ENCODE measurements at places on chromosomes 3 and 15.

DNA sequence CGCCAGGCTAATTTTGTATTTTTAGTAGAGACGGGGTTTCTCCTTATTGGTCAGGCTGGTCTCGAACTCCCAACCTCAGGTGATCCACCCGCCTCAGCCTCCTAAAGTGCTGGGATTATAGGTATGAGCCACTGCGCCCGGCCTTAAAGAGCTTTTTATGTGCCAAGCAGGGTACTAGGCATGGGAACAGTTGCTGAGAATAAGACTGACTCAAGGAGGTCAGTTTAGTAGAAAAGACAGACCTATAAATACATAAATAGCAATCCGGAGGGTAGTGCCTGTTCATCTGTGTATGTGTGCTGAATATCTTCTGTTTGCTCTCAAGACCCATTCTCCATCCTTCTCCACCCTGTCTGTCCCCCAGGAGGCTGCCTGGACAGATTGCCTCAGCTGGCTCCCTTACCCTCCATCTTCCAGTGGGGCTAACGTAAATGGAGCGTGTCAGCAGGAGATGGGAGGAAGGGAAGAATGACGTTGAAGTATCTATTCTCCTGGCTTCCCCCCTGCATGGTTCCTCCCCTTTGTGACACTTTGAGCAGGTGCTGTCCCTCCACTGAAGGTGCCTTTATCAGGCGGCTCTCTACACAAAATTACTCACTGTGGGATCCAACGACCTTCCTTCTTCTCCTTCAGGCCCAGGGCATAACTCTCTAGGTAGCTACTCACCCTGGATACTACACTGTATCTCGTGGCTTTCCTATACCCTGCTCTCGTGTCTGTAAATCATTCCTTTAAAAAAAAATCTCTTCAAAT is 31.1 kb downstream of the FBXO40 start:
- DNase-seq: no peak

DNA sequence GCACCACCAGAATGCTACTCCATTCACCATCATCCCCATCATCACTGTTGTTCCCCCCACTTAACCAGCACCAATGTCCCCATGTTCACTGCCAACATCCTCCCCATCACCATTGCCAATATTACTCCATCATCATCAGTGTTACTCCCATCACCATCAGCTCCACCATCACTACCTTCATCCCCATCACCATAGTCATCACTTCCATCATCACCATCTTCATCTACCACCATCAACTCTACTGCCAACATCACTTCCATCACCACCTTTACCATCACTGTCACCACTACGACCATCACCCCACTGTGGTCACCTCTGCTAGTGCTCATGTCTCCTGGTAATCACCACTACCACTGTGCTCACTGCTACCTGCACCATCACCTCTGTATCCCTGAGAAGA is 47.2 kb upstream of the TMEM115 start:
- DNase-seq: no peak

- no peak for DNase-seq
Observed at GRCh38 chr3:162718697-162719096, 1222.1 kb downstream of the OTOL1 start.

DNA sequence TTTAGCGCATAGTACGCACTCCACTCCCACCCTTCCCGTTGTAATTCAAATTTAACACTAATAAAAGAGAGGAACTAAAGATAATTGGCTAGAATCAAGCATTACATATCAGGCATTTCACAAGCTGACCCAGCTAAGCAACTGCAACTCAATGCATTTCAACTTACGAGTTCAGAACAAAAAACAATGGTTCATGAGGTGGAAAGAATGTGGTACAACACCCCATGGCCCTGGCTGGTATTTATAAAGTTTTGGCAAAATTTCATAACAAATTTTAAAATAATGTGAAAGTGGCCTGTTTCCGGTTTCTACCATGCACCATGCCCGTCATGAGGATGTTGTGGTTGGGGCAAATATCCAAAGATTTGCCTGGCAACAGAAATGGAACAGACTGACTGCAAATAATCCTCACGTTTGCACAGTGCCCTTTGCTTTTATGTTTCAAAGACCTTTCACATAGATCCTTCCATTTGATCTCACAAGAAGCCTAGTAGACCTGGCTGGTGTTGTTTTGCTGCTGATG is 455.3 kb upstream of the NR2F2 start:
- peak; percentile 62 for DNase-seq

DNA sequence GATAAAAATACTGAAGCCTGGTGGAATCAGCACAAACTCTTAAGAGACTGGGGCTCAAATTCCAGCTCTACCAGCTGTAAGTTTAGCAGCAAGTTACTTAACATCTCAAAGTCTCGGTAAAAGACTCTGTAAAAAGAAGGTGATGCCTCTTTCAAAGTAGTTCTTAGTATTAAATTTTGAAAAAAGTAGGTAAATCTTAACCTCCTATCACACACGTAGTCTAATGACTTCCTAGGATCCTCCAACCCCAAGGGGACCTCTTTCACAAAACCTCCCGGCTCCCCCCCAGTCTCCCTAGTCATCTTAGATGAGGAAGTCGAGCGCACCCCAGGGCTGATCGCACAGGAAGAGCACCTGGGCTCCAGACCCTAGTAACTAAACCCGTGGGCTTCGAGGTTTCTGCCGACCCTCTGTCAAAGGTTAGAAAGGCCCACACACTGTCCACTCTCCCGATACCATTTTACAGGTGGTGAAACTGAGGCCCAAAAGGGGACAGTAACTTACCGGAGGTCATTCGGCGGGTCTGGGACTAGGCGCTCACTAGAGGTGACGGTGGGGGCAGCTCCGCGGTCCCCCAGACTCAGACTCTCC is 427 bp downstream of the MBD4 start:
- no peak for DNase-seq

DNA sequence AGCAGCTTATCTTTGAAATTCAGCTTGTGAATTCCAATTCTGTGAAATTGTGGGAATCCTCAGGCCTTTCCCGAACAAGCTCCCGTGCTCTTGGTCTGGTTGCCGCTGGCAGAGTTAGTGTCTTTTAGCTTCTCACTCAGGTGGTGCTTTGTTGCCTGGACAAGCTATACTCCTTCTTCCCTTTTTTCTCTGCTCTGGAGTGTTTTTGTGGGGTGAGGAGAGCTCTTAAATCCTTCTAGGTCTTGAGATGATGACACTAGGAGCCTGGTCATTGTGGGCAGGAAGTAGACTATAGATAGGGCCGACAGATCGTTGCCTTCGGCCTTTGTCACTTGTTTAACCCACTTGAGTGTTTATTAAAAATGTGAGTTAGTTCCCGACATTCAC is 93.8 kb downstream of the SLCO3A1 start:
- no peak for DNase-seq

DNA sequence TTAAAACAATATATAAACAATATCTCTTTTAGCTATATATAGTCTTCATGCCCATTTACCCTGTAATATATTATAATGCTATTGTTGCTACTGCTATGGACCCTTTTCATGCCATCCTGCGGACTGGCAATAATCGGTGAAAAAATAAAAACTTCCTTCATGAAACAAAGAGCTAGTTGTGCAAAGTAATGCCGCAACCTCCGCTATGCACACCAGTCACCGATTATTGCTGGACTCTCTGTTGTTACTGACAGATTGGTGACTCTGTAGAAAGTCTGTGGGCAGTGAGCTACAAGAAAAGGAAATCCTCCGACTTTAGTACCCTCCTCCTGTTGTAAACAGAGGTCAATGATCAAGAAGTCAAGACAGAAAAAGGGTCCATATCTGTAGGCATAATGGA is 17.9 kb upstream of the ICE2 start:
- DNase-seq: no peak

- DNase-seq: no peak
Observed at GRCh38 chr15:75731248-75732151, 18.9 kb upstream of the CSPG4 start.

GRCh38 chr3:42133500-42134298 is 42.5 kb downstream of the TRAK1 start:
- no peak for DNase-seq

DNA sequence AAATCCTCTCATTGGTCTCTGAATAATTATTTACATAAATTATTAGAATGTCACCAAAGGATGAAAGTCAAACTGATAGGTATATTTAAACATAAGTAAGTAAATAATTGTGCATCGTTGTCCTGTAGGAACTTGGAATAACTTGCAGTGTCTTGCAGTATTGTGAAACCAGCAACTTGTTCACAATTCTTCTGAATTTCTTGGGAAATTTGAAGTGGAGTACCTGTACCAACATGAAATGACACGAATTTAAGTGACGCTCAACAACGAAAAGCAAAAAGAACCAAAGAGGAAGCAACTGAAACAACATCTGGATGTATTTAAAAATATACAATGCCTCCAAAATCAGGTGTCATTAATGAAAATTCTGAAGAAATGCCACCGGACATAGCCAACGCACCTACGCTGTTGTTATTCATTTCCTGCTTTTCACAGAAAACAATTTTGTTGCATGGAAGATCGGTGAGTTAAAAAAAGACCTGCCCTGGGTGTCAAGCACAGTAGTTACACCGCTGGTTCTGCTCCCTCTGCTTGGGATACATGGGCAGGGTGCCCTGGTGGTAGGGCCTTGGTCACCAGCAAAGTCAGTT is 112.5 kb downstream of the RPLP1 start:
- DNase-seq: no peak

GRCh38 chr3:90184861-90185260 is 1077.4 kb downstream of the EPHA3 start:
- no peak for DNase-seq

DNA sequence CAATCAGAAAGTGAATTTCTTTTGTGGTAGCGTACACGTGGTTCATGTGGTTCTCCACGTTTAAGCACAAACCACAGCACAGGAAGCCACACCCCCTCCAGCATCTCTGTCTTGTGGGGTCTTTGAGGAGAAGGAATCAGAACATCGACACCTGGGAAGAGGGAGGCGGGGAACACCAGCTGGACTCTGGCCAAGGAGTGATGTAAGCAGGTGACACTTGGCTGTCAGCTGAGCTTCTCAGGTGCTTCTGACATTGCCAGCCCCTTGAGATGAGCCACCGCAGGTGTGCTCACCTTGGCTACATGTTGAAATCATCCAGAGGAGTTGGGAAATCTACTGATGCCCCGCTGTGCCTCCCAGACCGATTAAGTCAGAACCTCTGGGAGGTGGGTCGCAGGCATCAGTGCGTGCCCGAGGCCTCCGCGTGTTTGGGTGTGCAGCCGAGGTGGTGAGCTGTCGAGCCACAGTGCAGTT is 85.0 kb downstream of the FAM81A start:
- no peak for DNase-seq

- peak; percentile 87 for DNase-seq
Observed at GRCh38 chr3:14460342-14461005, 58.1 kb downstream of the SLC6A6 start.

- DNase-seq: no peak
Observed at GRCh38 chr3:127053979-127054378, 71.1 kb downstream of the PLXNA1 start.

GRCh38 chr3:61315871-61316270 is 64.6 kb upstream of the FHIT start:
- DNase-seq: no peak

GRCh38 chr3:32998631-32999451 is 47.4 kb downstream of the CCR4 start:
- DNase-seq: no peak

DNA sequence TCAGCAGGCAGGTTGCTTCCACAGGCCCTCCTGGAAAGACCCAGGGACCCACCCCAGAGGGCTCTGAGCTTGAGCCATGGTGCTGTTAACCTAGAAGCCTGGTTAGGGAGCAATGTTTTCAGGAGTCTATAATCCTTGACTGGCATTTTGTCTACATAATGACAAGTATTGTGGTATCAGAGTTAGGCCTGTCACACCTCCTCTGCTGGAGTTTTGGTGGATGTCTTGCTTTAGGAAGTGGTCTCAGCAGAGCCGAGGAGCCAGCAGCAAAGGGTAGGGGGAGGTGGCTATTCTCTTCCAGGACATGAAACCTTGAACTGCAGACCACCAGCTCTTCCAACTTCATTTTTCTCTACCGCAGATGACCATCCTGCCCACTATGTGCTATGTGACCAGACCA is 76.1 kb downstream of the CLSTN2 start:
- no peak for DNase-seq

DNA sequence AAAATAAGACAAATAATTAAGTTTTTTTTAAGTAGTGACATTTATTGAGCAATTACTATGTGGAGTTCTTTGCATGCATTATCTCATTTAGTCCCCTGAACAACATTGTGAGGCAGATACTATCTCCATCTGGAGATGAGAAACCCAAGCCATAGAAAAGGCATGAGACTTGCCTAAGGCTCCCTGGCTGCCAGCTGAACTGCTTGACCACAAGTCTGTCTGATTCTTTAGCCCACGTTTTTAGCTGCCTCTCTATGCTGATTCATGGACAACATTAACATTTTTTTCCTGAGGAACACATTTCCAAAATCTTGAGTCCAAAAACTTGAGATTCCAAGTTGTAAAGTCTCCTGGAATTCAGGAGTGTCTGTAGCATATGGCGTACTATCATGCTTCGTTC is 263.6 kb upstream of the GOLGA6L4 start:
- DNase-seq: no peak

GRCh38 chr3:48301800-48302166 is 31.7 kb downstream of the SPINK8 start:
- no peak for DNase-seq

DNA sequence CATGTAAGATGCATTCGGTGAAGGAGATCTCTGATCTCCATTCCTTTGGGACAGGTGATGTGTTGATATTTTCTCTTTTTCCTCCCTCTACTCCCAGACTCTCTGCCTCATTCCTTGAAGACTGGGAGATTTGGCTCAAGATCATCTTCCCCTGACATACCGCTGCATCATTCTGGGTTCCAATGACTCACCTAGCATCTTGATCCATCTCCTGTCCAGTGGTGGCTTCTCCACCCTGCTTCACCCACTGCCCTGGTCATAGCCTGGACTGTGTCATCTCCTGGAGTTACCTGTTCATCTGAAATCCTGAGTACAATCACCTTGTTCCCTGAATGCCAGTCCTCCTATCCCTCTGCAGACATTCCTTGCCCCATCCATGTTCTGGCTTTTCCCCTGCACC is 57.4 kb upstream of the TRAK1 start:
- DNase-seq: no peak

DNA sequence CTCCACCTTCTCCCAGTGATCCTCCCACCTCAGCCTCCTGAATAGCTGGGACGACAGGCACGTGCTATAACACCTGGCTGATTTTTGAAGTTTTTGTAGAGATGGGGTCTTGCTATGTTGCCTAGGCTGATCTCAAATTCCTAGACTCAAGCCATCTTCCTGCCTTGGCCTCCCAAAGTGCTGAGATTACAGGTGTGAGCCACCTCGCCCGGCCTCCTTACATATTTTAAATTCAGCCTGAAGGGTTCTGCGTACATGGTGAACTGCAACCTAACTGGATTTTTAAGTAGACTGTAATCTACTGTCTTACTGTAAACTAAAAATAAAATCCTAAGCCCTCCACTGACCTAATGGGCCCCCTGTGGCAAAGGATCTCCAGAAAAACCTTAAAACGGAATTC is 34.1 kb downstream of the MASP1 start:
- DNase-seq: no peak

All from BJ (cell line).